ENCODE measurements at places on chromosomes 12 and 14. TPM values are rescaled to one million over a fixed set of nuclear protein-coding genes. Genes with fewer than 3 reads are reported as not detected.

CACNA1C gene
- 17.0 TPM for total RNA-seq

- no peaks in the 10 kb centered on the region for H3K36me3 ChIP-seq
- H3K4me3 ChIP-seq: no peak overlapping the region
- H3K27ac ChIP-seq: no peak overlapping the region
- DNase-seq: no peak
Measured at GRCh38 chr12:116194935-116195431, 82.5 kb downstream of the MED13L start.

FSCB gene
- not detected for total RNA-seq

DNA sequence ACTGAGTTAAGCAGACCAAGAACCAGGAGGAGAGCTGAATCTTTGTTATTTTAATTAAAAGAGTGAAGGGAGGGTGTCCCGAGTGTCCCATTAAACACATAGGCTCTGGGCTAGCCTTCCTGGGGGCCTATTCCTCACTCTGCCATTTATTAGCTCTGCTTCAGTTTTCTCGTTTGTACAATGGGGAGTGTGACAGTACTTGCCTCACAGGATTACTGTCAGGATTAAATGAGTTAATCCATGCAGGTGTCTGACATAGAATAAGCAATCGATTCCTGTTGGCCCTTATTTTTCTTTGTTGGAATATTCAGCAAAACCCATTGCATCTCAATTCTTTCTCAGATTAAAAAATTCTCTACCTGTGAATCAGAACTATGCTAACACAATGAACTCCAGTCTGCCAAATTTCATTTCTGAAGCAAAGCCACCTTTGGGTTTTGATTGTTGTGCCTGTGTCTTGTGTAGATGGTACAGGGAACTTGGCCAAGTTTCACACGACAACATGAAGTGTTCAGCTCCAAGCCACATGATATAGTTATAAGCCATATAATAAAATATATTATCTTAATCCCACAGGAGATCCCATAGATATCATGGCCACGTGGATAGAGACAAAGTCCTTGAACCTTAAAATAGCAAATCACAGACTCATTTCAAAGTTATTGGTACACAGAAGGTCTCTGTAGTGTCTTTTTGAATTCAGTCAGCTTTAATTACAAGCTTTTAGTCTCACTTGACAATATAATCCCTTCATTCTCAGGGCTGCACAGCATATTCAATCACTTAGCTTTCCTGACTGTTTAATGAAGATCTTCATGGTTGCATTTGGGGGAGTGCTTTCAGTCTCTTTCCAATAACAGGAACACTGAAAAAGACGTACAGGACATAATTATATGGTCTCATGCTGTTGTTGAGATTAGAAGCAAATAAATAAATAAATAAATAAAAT, 34.4 kb upstream of the CRY1 start:
- no peak overlapping the region for H3K4me3 ChIP-seq
- peaks cover 12% of the 10 kb centered on the region for H3K27me3 ChIP-seq

SYNE3 gene
- 11.5 TPM for total RNA-seq

DNA sequence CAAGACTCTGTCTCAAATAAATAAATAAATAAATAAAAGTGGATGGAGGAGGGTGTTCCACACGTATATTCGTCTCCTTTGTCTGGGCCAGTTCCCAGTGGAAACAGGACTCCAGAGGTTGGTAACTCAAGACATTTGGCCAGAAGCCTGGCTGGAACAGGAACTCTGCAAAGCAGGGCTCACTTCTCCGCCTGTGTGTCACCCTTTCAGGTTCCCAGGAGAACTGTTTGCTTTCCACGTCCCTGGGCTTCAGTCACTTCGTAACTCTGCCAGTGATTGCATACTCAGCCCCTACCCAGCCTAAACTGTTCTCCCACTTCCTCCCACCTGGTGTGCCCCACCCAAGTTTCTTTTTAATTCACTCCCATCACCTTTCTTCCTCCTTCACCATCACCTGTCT, 7.0 kb upstream of the UBE2N start:
- H3K4me1 ChIP-seq: no peaks in the 10 kb centered on the region
- no peaks in the 10 kb centered on the region for H3K36me3 ChIP-seq
- DNase-seq: no peak
- H3K4me3 ChIP-seq: no peak overlapping the region
- no peaks in the 10 kb centered on the region for H3K27me3 ChIP-seq
- H3K27ac ChIP-seq: no peak overlapping the region

SMIM41 gene
- not detected for total RNA-seq

- no peak overlapping the region for H3K27ac ChIP-seq
- no peaks in the 10 kb centered on the region for H3K36me3 ChIP-seq
Measured at GRCh38 chr14:32650665-32651064, 288.0 kb upstream of the NPAS3 start.

DNA sequence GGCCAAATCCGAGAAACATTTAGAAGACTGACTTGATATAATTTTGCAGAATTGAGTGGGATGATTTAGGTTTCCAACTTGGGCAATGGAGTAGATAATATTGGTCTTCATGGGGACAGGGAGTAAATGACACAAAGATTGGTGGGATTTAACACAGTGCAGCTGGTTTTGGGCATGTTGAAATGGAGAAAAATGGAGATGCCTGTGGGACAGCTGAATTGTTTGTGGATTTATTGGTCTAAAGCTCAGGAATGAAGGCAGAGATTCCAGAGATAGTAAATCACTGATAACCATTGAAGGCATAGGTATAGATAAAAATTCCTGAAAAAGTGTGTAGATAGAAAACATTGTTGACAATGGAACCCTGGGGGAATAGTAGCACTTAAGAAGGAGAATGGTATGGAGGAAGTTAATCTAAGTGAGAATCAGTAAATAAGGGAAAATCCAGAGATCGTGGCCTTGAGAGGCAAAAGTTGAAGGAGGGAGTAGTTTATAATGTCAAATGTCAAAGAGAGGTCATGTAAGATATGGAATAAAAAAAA, 120.9 kb upstream of the ATP2B1 start:
- no peak overlapping the region for H3K27ac ChIP-seq
- no peak for DNase-seq
- H3K4me1 ChIP-seq: peaks cover 17% of the 10 kb centered on the region
- H3K36me3 ChIP-seq: no peaks in the 10 kb centered on the region

- no peak overlapping the region for H3K27ac ChIP-seq
- H3K27me3 ChIP-seq: no peaks in the 10 kb centered on the region
- H3K4me3 ChIP-seq: no peak overlapping the region
Measured at GRCh38 chr14:101113108-101113612, 209.6 kb upstream of the RTL1 start.

DNA sequence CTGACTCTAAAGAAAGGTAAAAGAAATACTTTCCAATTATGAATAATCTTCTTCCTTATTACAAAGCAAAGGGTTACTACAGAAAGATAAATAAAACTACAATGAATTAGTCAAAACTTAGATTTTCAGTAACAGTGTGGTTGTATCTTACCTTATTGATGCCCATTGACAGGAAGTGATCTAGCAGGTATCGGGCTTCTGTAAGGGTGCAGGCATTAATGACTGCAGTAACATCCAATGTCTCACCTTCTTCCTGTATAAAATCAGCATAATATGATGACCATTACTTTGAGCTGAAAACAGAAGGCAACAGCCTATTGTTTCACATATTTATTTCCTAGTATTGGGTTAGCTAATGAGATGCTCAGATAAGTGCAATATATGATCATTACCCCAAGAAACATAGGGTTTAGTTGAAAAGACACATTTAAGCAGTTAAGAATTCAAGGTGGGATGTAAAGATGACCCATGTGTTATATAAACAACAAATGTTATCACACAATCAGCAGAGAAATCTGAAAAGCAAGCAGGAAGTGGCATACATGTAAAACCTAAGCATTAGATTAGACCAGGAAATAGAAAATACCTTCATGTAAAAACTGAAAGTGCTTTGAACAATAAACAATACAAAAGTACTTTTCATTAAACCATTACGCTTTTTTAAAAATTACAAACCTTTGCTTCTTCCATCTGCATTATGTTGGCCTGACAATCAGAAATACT, 111.2 kb downstream of the KIF21A start:
- H3K27me3 ChIP-seq: no peaks in the 10 kb centered on the region
- H3K36me3 ChIP-seq: no peaks in the 10 kb centered on the region

CLECL1 gene
- total RNA-seq: not detected

A2M gene
- 0.50 TPM for total RNA-seq

- no peak overlapping the region for H3K27ac ChIP-seq
- H3K4me3 ChIP-seq: no peak overlapping the region
- peaks cover 11% of the 10 kb centered on the region for H3K4me1 ChIP-seq
- H3K36me3 ChIP-seq: no peaks in the 10 kb centered on the region
- DNase-seq: no peak
- no peaks in the 10 kb centered on the region for H3K27me3 ChIP-seq
Measured at GRCh38 chr14:64683264-64683663, 21.0 kb upstream of the PLEKHG3 start.

DNA sequence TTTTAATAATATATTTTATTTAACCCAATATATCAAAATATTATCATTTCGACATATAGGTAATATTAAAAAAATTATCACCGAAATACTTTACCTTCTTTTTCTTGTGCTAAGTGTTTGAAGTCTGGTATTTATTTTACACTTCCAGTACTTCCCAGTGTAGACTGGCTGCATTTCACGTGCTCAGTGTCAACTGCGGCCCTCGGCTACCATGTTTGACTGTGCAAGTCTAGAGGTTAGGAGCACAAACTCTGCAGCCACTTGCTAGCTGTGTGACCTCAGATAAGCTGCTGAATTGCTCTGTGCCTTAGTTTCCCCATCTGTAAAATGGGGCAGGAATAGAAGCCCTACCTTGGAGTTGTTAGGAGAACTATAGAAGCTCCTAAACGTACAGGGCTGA, 42.3 kb upstream of the ESRRB start:
- H3K4me1 ChIP-seq: no peaks in the 10 kb centered on the region
- peaks cover 13% of the 10 kb centered on the region for H3K27me3 ChIP-seq
- DNase-seq: no peak
- no peak overlapping the region for H3K4me3 ChIP-seq
- H3K36me3 ChIP-seq: no peaks in the 10 kb centered on the region

- no peak for DNase-seq
- H3K36me3 ChIP-seq: no peaks in the 10 kb centered on the region
- H3K27me3 ChIP-seq: no peaks in the 10 kb centered on the region
Measured at GRCh38 chr12:30568453-30568852, 127.2 kb downstream of the IPO8 start.

- no peaks in the 10 kb centered on the region for H3K27me3 ChIP-seq
- no peaks in the 10 kb centered on the region for H3K36me3 ChIP-seq
- no peak overlapping the region for H3K27ac ChIP-seq
Measured at GRCh38 chr12:87227162-87227561, 802.0 kb downstream of the C12orf50 start.

SPSB2 gene
- total RNA-seq: 14.1 TPM

GRCh38 chr12:69966409-69966808, 141.4 kb downstream of the MYRFL start:
- H3K4me3 ChIP-seq: no peak overlapping the region
- DNase-seq: no peak
- no peak overlapping the region for H3K27ac ChIP-seq
- no peaks in the 10 kb centered on the region for H3K36me3 ChIP-seq
- H3K4me1 ChIP-seq: no peaks in the 10 kb centered on the region
- no peaks in the 10 kb centered on the region for H3K27me3 ChIP-seq

- no peaks in the 10 kb centered on the region for H3K27me3 ChIP-seq
- DNase-seq: no peak
- no peak overlapping the region for H3K27ac ChIP-seq
- H3K36me3 ChIP-seq: no peaks in the 10 kb centered on the region
- peaks cover 9% of the 10 kb centered on the region for H3K4me1 ChIP-seq
- H3K4me3 ChIP-seq: no peak overlapping the region
Measured at GRCh38 chr12:24044941-24045703, 95.7 kb upstream of the SOX5 start.

DNA sequence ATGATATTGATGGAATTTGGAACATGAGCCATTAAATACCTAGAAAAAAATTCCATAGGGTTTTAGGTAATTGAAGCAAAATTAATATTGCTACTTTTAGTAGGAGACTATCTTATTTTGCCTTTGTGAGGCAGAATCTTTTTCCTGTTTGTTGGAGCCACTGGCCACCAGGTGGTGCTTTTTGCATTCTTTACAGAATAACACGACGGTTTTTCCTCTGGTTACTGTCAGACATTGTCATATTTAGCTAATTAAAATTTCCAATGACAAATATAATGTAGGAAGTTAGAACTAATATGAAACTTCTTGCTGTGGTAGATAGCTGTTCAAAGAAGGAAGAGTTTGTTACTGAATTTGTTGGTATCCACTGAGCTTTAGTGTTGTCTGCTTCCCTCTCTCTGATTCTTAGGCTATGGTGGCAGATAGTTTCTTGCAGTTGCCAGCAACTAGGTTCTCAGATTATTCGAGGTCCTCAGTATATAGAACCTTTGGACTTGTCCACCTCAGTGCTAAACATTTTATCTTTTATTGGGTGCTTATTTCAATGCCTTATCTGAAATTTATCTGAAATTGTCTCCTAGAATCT, 25.7 kb downstream of the RAB21 start:
- H3K27me3 ChIP-seq: no peaks in the 10 kb centered on the region
- no peak overlapping the region for H3K27ac ChIP-seq
- no peaks in the 10 kb centered on the region for H3K4me1 ChIP-seq
- DNase-seq: no peak
- H3K36me3 ChIP-seq: peaks cover 32% of the 10 kb centered on the region
- H3K4me3 ChIP-seq: no peak overlapping the region

DNA sequence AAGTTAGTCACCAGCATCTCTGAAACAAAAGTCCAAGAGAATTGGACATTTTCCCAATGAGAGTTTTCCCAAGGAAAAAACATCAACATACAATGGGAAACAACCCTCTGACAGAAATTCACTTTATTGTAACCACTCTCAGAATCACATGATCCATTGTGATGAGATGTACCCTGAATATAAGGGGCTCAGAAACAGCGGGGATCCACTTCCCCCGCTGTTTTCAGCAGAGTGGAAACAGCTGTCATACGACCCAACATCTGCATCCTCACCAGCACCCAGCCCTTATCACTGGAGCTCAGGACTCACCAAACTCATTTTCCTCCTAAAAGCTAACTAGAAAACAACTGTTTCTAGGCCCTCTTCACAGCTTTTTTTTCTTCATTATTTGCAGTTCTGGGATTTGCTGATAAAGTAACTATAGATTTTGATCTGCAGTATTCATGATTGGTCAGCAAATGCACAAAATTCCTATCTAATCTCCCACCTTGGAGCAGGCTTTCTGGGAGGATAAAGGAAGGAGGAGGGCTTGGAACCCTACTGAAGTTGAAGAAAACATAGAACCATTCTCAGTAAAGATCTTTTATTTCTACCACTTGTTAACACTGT, 31.3 kb downstream of the CORO1C start:
- no peak overlapping the region for H3K4me3 ChIP-seq
- peaks cover 50% of the 10 kb centered on the region for H3K4me1 ChIP-seq
- H3K36me3 ChIP-seq: peaks cover 88% of the 10 kb centered on the region

DNA sequence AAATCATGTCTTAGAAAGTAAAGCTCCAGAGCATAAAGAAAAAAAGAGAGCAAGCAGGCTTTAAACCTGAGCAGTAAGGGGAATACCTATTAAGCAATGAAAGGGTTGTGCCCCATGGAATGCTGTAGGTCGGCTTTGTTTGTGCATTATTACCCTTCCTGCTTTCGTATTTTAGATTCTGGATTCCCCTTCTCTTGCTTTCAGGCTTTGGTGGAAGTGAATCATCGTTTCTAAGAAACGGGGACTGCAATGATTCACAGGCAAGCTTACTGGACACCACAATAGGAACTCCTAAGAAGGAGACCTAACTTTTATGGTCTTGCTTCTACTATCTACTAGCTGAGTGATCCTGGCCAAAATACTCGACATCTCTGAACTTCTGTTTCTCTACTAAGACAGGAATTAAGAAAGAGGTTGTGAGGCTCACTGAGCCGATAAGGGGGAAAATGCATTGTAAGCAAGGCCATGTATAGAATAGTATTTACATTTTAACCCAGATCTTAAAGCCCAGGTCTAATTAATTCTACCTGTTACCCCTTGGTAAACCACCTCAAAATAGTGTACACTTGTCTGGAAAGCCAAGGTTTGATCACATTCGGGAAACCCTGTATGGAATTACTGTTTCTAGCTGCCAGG, 1.2 kb upstream of the BMAL2 start:
- peaks cover 30% of the 10 kb centered on the region for H3K4me1 ChIP-seq
- H3K4me3 ChIP-seq: no peak overlapping the region
- DNase-seq: peak; percentile 82
- H3K27ac ChIP-seq: peak overlapping the region; percentile 65

RAD9B gene
- total RNA-seq: not detected

Data from SJSA1 (cell line).